ENCODE measurements at places on chromosomes 6 and 20.

- no peak for DNase-seq
These were observed 49.4 kb downstream of the EYA2 start for GRCh38 chr20:46943861-46944591.

DNA sequence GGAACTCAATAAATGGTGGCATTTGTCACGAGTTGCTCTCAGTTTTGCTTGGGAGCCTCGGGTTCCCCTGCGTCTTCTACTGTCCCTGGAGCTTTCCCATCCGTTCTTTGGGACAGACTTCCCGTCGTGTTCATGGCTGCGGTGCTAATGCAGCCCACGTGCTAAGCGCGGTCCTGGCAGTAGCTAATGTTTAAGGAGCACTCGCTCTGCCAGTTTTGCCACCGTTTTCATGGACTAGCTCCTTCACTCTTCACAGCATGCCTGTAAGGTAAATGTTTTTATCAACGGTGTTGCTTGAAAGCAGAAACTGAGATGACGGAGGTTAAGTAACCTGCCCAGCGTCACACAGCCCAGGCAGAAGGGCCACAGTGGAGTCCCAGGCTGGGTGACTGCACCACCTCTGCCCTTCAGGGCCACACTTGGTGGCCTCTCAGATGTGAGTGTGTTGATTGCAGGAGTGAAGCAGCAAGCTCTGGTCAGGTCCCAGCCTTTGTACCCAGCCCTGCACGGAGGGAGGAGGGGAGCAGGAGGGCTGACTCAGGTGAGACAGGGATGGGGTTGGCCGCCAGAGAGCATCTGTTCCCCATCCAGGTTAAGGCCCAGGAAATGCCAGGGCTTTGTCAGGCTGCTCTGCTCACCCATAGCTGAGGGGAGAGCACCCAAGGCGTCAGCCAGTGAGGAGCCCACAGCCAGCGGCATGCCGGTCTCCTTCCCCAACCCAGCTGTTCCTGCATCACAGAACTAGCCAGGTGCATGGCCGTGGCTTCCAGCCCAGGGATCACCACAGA is 181.8 kb downstream of the ZMYND8 start:
- DNase-seq, result no peak

GRCh38 chr6:155770856-155771255 is 315.2 kb upstream of the NOX3 start:
- DNase-seq, result no peak

- DNase-seq, result no peak
These were observed 69.2 kb upstream of the CDYL start for GRCh38 chr6:4707011-4707410.

GRCh38 chr6:36364669-36365479 is 22.6 kb downstream of the ETV7 start:
- DNase-seq, result peak; percentile 64

GRCh38 chr20:49680484-49680883 is 33.2 kb downstream of the B4GALT5 start:
- no peak for DNase-seq

DNA sequence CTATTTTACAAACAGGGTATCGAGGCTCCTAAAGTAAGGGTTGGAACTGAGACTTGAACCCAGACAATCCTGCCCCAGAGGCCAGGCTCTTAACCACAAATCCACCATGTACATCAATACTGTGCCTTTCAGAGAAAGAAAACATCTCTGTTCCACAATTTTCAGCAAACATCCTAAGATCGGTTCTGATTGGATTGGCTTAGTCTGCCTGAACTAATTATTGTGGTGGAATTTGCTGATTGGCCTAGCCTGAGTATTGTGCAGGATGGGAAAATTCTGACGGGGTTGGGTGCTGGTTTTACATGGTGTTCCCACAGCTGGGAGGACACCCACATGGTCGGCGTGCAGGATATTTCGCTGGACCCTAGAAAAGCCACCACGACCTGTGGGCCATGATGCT is at the start of gene CLPSL1:
CLPSL1 (plus strand) TSS at position 301 of the 400 bp plus-strand sequence; CDS start at position 393, 92 bp downstream.
- no peak for DNase-seq

DNA sequence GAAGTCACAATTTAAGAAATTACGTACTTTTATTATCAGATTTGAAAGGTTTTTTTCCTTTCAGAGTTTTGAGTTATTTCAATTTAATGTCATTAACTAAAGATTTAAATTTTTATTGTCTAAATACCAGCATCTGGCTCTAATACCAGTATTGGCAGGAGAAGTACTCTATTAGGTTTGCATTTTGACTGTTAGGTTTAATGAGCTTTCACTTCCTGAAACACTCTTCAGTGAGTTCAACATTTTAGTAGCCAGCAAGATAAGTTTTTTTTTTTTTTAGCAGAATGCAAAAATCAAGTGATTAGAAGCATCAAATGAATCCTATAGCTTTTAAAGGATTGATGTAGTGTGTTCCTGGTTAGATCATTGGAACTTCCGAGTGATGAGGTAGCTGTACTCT is 34.0 kb upstream of the SCGN start:
- no peak for DNase-seq

- DNase-seq, result no peak
These were observed 654.2 kb upstream of the MAP3K7 start for GRCh38 chr6:91240878-91241603.

DNA sequence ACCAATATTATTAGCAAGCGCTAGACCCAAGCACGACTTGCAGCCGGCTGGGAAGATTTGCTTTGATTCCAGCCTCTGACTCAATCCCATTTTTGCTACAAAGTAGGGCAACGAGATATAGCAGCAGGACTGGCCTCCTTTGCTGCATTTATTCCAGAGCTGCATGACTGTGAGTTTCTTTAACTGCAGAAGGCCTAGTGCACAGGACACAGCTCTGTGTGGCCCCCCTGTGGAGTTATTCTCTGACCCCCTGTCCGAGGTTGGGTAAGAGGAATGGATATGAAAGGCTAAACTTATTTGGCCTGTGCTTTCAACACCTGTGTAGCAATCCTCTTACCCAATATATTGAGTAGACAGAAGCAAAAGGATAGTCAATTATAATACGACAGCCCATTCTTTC is 133.3 kb upstream of the SPTLC3 start:
- no peak for DNase-seq

DNA sequence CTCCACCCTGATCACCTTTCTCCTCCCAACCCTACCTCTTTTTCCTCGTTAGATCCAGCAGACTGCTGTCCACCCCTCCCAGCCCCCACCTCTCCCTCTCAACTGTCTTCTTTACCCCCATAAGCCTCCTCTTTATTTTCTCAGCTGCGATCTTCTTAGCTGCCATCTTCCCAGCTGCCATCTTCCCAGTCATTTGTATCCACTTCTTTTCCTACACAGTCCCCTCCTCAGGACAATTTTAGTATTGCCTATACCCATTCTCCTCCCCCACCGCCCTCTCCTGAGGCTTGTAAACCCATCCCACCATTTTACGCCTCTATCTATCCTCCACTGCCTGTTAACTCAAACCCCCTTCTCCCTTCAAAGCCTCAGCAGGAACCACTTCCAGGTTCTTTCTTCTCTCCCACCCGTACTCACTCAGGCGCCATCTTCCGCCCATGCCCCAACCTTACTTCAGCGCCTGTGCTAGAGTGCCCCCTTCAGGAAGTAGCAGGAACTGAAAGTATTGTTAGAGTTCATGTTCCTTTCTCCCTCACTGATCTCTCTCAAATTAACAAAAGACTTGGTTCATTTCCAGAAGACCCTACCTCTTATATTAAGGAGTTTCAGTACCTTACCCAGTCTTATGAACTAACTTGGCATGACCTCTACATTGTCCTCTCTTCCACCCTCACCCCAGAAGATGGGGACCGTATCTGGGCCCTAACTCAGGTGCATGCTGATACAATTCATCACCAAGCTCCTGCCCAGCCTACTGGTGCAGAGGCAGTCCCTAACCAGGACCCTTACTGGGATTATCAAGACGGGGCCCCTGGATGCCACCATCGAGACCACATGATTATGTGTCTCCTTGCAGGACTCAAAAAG is 236.0 kb downstream of the ADGRG6 start:
- peak; percentile 36 for DNase-seq

DNA sequence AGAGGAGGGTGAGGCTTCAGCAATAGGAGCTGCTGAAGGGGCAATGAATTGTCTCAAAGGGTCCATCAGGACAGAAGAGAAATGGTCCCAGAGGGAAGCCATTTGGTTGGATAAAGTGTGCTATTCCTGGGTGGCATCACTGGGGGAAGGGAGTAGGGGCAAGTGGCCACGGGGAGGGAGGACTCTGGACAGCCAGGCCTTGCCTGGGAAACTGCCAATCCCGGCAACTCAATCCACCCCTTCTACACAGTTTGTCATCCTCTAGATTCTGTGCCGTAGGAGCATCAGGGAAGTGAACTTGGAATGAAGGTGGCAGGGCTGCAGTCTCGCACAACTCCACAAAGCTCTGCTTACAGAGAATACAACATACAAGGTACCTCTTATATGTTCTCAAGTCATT is 59.5 kb upstream of the RIPOR2 start:
- DNase-seq, result no peak

GRCh38 chr6:116648156-116648555 is 20.4 kb downstream of the ZUP1 start:
- DNase-seq, result peak; percentile 24
